T-cell (primary cell): ENCODE measurements at places on chromosomes 1 and 21.

GRCh38 chr21:34020983-34021553 lies 52.3 kb upstream of the MRPS6 start:
- no peak for DNase-seq

DNA sequence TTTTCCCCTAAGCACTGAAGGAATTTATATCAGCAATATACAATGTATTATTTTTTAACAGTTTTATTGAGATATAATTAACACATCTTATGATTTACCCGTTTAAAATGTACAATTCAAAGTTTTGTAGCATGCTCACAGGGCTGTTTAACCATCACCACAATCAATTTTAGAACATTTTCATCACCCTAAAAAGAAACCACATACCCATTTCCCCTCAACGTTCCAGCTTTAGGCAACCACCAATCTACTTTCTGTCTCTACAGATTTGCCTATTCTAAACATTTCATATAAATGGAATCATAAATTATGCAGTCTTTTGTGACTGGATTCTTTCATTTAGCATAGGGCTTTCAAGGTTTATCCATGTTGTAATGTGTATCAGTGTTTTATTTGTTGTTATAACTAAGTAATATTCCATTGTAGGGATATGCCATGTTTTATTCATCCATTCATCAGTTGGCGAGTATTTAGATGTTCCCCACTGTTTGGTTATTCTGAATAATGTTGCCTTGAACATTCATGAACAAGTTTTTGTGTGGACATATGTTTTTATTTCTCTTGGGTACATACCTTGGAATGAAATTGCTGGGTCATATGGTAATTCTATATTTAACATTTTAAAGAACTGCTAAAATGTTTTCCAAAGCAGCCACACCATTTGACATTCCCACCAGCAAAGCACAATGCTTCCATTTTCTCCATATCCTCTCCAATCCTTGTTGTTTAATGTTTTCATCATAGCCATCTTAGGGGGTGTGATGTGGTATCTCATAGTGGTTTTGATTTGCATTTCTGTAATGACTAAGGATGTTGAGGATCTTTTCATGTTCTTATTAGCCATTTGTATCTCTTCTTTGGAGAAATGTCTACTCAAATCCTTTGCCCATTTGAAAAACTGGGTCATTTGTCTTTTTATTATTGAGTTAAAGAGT lies 188.5 kb downstream of the TM2D1 start:
- no peak for DNase-seq

DNA sequence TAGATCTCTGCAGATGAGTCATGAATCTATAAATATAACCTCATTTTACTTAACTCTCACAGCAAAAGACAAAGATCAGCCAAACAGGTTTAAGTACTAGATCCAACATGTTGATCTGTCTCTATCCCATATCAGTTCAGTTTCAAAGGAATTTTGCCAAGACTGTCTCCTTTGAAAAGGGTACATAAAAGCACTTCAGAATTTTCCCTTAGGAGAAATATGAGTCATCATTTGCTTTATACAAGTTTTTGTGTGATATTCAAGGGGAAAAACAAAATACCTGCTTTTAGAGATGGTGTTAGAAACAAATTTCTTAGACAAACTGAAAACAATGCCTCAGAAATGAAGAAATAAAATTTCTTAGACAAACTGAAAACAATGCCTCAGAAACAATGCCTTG lies 73.5 kb upstream of the LRRC7 start:
- DNase-seq, result no peak

GRCh38 chr1:226372885-226373284 lies 35.0 kb downstream of the PARP1 start:
- DNase-seq, result no peak

GRCh38 chr1:225509770-225510169 lies 81.9 kb upstream of the LBR start:
- no peak for DNase-seq

GRCh38 chr1:5682626-5683225 lies 309.5 kb downstream of the NPHP4 start:
- DNase-seq, result no peak

- no peak for DNase-seq
Observed at GRCh38 chr1:220076861-220077762, 12.5 kb downstream of the BPNT1 start.

DNA sequence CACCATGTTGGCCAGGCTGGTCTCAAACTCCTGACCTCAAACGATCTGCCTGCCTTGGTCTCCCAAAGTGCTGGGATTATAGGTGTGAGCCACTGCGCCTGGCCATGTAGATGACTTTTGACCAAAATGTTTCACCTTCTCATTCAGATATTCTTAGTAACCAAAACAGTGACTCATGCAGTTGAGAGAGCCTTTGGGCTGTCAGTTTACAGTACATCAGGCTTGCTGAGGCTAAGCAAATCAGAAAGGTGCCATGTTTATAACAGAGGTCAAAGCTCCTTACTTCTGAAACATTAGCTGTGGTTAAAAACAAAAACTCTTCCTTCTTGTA lies 21.0 kb downstream of the CNIH4 start:
- no peak for DNase-seq

DNA sequence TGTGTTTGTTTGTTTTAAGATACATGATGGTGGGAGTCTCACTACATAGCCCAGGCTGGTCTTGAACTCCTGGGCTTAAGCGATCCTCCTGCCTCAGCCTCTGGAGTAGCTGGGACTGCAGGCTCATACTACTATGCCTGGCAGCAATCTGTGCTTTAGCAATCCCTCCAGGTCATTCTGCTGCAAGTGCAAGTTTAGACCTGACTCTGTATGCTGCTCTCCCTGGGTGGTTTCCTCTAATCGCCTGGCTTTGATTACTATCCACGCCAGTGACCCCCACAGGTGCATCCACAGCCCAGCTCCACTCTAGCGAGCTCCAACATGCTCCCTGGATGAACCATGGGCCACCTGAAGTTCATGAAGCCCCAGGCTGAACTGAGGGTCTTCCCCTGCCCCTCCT lies 15.5 kb upstream of the PABPC4 start:
- no peak for DNase-seq

DNA sequence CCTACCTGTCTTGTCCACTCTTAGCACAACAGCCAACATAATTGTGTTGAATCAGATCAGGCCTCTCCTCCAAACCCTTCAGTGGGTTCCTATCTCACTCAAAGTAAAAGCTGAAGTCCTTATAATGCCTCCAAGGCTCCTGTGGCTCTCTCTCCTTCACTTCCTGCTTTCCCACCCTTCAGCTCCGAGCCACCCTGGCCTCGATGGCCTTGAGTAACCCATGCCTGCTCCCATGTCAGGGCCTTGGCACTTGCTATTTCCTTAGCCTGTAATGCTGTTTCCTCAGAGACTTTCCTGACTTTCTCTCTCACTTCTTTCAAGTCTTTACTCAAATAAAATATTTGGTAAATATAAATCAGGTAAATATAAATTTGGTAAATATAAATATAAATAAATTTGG lies 8.1 kb upstream of the PLEKHM2 start:
- no peak for DNase-seq

GRCh38 chr1:184555665-184556641 lies 169.1 kb downstream of the C1orf21 start:
- no peak for DNase-seq

- no peak for DNase-seq
Observed at GRCh38 chr1:78122389-78122788, 76.6 kb downstream of the GIPC2 start.
